ENCODE measurements at places on chromosomes 4 and X. TPM values are rescaled to one million over a fixed set of nuclear protein-coding genes. Genes with fewer than 3 reads are reported as not detected.

DNA sequence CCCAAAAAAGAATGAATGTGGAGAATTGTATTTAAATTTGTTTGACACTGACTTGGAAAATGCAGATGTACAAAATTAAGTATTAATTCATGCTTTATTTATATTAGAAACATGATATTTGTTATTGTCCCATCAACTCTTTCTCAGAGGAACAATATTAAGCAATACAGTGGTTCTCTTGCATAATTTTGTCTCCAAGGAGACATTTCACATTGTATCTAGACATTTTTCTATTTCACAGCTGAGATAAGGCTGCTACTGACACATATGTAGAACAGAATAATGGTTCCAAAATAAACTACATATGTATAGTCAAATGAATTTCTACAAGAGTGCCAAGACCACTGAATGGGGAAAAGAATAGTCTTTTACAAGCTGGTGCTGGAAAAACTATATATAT is 427.9 kb upstream of the SPANXN1 start:
- H3K4me1 ChIP-seq: no peaks in the 10 kb centered on the region
- H3K36me3 ChIP-seq: no peaks in the 10 kb centered on the region
- DNase-seq: no peak
- no peaks in the 10 kb centered on the region for H3K27me3 ChIP-seq
- H3K27ac ChIP-seq: no peak overlapping the region

FRMPD3 gene
- 0.04 TPM for total RNA-seq

DNA sequence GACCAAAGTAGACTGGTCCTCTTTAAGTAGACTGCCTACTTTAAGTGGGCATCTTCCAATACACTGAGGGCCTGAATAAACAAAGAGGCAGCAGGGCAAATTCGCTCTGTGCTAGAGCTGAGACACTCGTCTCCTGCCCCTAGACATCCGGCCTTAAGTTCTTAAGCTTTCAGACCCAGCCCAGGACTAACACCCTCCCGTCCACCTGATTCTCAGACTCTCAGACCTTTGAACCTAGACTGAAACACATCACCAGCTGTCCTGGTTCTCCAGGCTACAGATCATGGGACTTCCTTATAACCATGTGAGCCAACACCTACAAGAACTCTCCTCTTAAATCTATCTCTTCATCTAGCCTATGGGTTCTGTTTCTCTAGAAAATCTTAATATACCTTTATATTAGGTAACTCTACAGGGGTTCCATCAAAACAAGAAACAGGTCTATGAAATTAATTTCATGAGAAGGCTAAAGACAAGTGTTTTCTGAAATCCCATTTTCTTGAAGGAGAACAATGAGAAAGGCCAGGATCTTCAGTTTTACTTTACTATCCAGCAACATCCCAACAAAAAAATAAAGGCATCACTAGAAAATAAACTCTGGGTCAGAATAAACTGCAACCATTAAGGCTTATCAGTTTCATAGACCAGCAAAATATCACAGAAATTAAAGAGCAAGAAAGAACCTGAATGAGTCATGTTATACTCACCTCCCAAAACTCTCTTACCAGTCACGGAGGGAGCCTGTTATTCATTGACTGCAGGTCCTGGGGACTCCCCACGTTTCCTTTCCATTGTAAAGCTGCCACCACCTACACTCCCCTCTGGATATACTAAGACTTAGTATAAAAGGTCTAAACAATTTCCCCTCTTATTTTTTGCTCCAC is 14.8 kb downstream of the ADGRA3 start:
- no peaks in the 10 kb centered on the region for H3K27me3 ChIP-seq
- H3K4me1 ChIP-seq: peaks cover 22% of the 10 kb centered on the region
- H3K36me3 ChIP-seq: no peaks in the 10 kb centered on the region
- H3K4me3 ChIP-seq: peak overlapping the region; percentile 61

GRCh38 chr4:30718021-30718542 is 2.1 kb upstream of the PCDH7 start:
- H3K4me3 ChIP-seq: peak overlapping the region; percentile 79
- peaks cover 10% of the 10 kb centered on the region for H3K4me1 ChIP-seq
- H3K27ac ChIP-seq: no peak overlapping the region
- DNase-seq: peak; percentile 25
- no peaks in the 10 kb centered on the region for H3K36me3 ChIP-seq

- H3K36me3 ChIP-seq: no peaks in the 10 kb centered on the region
- H3K27ac ChIP-seq: no peak overlapping the region
- H3K4me1 ChIP-seq: no peaks in the 10 kb centered on the region
- peaks cover 23% of the 10 kb centered on the region for H3K27me3 ChIP-seq
- no peak for DNase-seq
- no peak overlapping the region for H3K4me3 ChIP-seq
Observed at GRCh38 chrX:153644356-153645125, 2.5 kb upstream of the DUSP9 start.

- H3K36me3 ChIP-seq: no peaks in the 10 kb centered on the region
- H3K4me1 ChIP-seq: no peaks in the 10 kb centered on the region
- H3K27me3 ChIP-seq: peaks cover 38% of the 10 kb centered on the region
- no peak for DNase-seq
- no peak overlapping the region for H3K27ac ChIP-seq
Observed at GRCh38 chr4:24434241-24434640, 150.1 kb downstream of the DHX15 start.

DNA sequence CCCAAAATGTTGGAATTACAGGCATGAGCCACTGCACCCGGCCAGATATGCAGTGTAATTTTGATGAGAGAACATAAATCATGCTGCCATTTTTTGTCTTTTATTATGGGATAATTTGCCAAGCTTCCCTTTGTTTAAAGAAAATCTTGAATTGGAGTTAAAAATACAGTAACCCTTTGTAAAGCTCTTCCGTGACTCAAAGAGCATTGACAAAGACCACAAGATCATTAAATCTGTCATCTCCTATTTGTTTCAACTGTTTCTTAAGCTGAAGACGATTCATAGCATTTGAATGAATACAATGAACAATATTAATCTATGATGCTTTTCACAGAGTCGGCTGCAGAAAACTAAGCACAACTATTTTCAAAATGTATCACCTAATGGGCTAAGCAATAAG is 132.6 kb downstream of the ANAPC4 start:
- no peaks in the 10 kb centered on the region for H3K36me3 ChIP-seq
- DNase-seq: peak; percentile 2
- no peaks in the 10 kb centered on the region for H3K4me1 ChIP-seq
- H3K27ac ChIP-seq: no peak overlapping the region
- H3K27me3 ChIP-seq: no peaks in the 10 kb centered on the region
